ENCODE measurements at places on chromosomes 1 and 21.

- no peak for DNase-seq
Observed at GRCh38 chr1:108124622-108125311, 75.4 kb downstream of the SLC25A24 start.

GRCh38 chr1:229035054-229035747, 235.7 kb upstream of the RAB4A start:
- DNase-seq: no peak

GRCh38 chr1:242242983-242243382, 244.1 kb upstream of the MAP1LC3C start:
- no peak for DNase-seq

DNA sequence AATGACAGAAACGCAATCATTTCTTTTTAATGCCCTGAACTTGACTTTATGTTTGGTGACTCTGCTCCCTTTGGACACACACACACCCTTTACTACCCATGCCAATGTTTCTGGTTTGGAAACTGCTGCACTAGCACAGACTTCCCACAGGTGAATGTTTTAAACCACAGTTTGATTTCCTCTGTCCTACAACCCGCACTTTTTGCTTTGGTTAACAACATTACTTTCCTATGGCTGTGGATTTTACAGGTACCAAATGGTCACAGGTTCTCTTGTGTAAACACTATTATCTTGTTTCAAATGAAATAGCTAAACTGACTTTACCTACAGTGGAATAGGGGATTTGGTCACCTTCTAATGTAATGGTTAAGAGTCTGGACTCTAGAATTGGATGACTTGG, 51.5 kb upstream of the ZNF644 start:
- DNase-seq: no peak

DNA sequence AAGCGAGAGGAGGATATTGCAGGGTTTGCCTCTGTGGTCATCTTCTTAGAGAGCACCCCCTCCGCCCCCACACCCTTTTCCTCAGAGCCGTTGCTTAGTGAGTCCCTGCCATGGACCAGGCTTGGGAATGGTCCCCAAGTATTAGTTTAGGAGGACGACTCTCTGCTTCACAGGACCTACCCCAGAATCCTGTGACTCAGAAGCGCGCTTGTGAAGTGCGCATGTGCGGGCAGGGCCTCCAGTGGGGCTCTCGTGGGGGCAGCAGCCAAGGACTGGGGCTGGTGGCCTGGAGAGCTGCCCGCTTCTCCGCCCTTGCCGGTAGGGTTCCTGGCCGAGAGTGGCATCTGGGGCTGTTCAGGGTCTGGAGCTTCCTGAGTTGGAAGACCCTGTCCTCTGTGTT, 37.3 kb upstream of the HMGN1 start:
- DNase-seq: no peak

- no peak for DNase-seq
Observed at GRCh38 chr1:37605806-37606474, 10.2 kb upstream of the GNL2 start.

- no peak for DNase-seq
Observed at GRCh38 chr1:214854126-214854875, 228.2 kb upstream of the KCNK2 start.

- DNase-seq: no peak
Observed at GRCh38 chr1:241990040-241990439, 8.9 kb downstream of the MAP1LC3C start.

- no peak for DNase-seq
Observed at GRCh38 chr1:67191668-67192520, 25.6 kb downstream of the IL23R start.

- no peak for DNase-seq
Observed at GRCh38 chr1:117368116-117369108, 1.2 kb downstream of the MAN1A2 start.

All from stimulated activated CD4-positive, alpha-beta T cell treated with anti-CD3 and anti-CD28 coated beads, Interleukin-12 subunit alpha, Interleukin-12 subunit beta, amount 100 ng/mL, for 24 hours (primary cell).